Testis (tissue), 5 donors: ENCODE measurements at places on chromosomes 5 and 9.

- peak; percentile 22 for DNase-seq
Measured at GRCh38 chr5:150209099-150209635, 19.3 kb downstream of the SLC6A7 start.

DNA sequence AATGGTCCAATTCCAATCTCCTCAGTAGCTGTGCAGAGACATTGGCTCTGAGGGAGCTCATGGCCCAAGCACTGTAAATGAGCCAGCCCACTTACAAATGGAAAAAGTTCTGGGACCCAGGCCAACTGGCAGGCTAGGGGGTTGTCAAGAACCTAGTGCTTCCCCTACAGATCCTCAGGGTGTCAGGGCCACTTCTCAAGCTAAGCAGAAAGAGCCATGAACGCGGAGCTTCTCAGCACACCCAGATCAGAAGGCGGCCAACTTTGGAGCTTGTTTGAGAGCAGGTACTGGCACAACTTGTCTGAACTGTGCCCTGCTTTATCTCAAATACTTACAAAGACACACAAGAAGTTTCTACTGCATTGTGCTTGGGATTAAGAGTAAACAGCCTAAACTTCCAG lies 17.5 kb downstream of the TLE1 start:
- peak; percentile 89 for DNase-seq

DNA sequence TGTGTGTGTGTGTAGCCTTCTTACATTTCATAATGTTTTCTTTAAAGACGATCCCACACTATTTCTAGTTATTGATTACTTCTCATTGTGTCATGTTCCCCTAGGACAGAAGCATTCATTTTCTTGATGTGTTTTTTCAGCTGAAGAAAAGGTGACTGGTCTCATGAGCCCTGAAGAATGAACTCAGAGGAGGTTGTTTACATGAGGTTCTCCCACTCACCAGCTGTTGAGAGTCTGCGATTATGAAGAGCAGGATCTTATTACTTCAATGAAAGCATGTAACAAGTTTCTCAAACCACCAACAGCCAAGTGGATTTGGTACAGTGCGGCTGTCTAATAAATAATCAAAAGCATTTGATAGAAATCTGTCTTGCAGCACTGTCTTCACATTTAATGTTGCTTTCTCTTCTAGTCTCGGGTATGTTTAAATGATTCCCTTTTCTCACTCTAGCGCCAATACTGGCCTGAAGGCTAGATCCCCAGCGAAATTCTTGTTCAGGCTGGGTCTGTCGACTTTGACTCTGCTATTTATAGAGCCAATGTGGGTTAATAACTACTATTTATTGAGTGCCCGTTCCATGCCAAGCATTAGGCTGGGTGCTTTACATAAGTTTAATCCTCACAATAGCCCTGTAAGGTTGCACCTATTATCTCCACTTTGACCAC lies 9.6 kb upstream of the FSD1L start:
- no peak for DNase-seq

DNA sequence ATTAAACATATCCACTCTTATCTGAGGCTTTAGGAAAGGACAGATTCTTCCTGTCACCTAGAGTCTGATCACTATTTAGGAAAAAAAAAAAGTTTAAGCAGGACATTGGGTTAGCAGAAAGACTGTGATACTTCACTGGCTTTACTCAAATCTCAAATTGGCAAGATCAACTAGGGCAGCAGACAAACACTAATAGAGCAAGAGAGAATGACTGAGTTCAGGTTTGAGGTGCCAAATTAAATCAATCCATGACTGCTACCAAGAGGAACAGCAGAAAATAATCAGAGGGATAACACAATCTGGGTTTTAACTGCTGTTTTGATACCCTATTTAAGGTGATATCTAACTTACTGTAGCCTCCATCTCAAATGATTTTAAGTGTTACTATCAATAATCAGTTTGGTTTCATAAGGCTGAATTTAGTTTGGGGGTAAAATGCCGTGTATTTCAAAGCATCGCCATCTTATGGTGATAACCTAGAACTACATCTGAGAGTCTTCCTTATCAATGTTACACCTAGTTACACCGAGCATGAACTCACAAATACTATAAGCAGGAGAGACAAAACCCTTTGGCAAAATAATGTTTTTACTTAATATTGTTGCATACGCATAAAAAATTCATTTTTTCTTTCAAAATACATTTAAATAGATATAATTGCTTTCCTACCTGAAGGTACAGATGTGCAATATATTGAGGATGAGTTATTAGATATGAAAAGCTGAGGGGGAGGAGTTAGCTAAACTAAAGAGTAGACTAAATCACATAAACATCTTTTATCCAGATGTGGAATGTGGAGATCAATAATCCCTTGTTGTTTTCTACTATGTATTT lies 286.4 kb upstream of the CDH12 start:
- DNase-seq, result no peak

DNA sequence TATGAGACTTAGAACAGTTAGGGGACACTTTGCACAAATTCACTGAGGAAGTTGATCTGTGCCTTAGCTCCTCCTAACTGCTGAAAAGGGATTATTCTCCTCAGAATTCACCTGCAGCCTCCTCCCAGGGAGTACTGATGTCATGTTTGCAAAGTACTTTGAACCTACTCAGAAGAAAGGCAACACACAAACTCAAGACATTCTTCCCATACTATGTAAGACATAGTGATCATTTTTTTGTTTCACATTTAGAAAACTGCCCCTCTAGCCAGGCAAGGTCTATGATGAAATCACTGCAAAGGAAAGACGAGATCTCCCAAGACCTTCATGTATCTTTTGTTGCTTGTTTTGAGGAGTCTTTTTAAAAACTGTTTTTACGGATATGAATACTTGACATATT lies 10.6 kb upstream of the VLDLR start:
- DNase-seq, result no peak

GRCh38 chr5:80672140-80672736 lies 17.5 kb upstream of the DHFR start:
- peak; percentile 81 for DNase-seq
